Activated CD4-positive, alpha-beta T cell treated with anti-CD3 and anti-CD28 coated beads, Interleukin-2, amount 50 U/mL, for 48 hours (primary cell): ENCODE measurements at places on chromosomes 3 and 15.

DNA sequence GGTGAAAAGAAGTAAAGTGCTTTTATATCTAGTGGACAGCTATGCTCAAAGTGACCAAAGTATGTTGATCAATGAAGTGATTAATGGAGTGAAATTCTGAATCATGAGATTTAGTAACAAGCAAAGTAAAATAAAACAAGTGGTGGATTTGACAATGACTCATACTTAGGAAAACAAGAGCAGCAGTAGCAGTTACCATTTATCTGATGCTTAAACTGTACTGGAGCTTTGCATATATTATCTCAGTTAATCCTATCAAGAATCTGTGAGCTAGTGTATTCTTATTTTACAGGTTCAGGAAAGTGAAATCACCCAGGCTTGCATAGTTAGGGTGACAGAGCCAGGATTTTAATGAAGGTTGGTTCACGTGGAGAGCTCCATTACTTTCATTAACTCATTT, 50.6 kb upstream of the SPATA16 start:
- DNase-seq = no peak

DNA sequence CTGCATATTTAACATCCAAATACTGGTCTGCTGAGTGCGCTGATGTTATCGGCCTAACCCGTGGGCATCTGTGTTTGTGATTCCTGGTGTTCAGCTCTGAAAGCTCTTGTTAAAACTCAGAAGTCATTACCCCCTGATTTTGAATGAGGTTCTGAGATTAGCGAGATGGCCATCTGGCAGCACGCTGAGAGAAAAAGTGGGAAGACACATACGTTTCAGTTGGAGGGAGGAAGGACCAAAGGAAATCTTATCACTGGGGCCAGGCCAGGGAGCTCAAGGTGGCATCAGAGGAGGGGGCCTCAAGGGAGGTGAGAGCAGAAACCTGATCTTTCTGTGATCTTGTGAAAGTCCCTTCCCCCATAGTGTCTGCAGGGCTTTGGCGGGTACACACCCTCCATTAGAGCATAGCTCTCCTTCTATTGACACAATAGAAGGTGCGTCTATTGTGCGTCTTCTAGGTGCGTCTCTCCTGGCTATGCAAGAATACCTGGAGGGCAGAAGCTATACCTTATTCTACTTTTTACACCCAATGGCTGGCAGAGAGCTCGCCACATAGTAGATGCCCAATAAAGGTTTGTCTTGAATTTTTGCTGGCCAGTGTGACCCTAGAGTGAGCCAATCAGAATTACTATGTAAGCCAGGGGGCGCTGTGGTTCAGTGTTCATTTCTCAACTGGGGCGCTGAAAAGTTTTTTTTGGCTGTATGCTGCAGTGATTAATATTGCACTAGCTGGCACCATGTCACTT, 182.4 kb downstream of the SHQ1 start:
- DNase-seq = peak; percentile 64

GRCh38 chr3:112605285-112605684, 35.7 kb downstream of the CCDC80 start:
- no peak for DNase-seq

GRCh38 chr3:46435081-46435726, 28.1 kb downstream of the CCRL2 start:
- no peak for DNase-seq

DNA sequence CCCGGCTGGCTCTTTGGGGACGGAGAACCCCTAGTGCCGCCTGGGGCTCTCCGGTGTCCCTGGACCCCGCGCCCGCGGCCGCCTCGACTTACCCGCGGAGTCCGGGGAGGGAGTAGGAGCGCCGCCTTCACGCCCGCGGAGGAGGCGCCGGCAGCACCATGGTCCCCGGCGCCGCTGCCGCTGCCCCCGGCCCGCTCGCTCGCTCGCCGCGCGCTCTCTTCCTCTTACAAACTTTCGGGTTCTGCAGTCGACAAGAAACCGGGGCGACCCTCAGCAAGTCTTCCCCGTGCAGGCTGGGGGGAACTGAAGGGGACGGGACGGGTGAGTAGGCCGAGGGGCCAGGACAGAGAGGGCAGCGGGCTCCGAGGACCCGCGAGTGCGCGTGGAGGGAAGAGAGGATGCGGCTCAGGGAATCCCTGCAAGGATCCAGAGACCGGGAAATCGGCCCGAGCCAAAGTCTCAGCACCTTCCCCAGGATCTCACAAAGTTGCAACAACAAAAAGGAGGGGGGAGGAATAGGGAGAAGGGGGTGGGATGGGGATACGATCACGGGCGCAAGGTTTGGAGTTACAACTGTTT, 2.0 kb downstream of the FOXP1 start:
- DNase-seq = peak; percentile 37

DNA sequence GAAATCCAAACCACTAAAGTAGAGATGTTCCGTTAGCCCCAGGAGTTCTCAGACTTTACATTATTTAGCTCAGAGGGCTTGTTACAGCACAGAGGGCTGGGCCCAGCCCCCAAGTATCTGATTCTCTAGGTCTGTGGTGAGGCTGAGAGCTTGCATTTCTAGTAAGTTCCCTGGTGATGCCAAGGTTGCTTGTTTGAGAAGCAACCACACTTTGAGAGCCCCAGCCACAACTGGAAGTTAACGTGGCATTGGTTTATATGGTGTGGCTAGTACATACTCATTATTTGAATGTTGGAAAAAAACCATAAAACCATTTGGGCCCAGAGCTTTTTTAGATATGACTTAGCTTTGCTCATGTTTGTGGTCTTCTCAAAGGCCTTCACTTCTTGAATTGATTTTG, 35.9 kb downstream of the PRR23E start:
- DNase-seq = no peak

DNA sequence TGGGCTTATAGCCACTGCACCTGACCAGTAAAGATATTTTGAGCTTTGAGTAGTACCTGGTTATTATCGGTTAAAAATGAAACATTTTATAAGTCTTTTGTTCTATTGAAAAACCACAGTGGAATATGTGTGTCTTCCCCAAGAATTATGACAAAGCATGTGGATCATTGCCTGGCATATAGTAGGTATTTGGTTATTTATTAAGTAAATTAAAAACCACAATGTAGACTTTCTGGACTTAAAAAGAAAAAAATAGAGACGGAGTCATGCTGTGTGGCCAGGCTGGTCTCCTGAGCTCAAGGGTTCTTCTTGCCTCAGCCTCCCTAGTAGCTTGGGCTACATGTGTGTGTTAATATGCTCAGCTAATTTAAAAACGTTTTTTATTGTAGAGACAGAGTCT, 43.5 kb downstream of the UBE2E2 start:
- no peak for DNase-seq

DNA sequence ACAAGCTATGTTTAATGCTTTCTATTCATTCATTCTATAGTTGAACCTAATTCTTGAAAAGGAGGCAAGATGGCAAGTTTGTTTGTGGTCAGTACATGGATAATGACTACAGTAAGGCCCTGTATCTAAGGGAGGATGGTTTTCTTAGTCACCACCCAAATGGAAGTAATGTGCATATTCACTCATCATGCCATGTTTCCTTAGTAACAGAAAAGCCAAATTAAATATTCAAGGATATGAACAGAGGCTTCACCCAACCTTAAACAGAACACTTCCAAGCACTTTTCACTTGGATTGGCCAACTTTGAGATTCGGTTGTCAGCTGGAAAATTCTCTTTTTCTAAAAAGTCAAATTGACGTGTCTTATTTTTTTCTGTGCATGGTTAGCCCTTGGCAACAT, 805.3 kb upstream of the LMCD1 start:
- DNase-seq = no peak

- no peak for DNase-seq
Observed at GRCh38 chr15:95365511-95366107, 964.9 kb upstream of the NR2F2 start.

DNA sequence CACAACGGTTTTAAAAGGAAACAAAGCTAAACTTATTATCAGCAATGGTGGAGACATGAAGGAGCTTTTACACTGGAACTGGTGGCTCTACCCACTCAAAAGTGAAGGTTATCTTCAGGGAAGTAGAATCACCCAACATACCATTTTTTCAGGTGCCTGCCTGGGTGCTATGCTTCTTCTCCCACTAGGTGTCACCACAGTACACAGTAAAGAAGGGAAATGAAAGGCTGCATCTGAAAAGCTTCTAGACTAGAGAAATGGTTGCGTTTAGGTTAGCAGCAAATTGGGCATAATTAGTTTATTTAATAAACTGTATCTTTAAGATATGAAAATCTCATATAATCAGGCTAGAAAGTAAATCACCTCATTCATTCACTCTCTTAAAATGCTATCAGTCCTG, 47.0 kb upstream of the SELENOK start:
- DNase-seq = peak; percentile 15

DNA sequence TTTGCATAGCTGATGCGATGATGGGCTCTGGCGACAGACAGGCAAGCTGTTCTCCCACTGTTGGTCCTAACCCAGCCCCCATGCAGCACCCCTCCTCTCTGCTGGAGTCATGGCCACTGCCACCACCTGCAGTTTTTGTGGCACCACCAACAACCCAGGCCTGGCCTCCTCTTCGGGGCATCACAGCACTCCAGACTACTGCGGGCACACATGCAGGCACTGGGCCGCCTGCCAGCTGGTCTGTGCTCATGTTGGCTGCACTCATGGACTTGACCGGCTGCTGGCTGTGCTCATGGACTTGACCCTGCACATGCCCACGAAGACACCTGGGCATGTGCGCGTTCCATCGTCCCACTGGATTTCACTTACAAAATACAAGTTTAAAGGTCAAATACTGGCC, 130.9 kb upstream of the TMEM108 start:
- no peak for DNase-seq

- no peak for DNase-seq
Observed at GRCh38 chr15:87576486-87577176, 679.9 kb downstream of the NTRK3 start.

- no peak for DNase-seq
Observed at GRCh38 chr3:191119415-191120295, 79.4 kb upstream of the OSTN start.

- no peak for DNase-seq
Observed at GRCh38 chr3:131669600-131669999, 166.8 kb upstream of the MRPL3 start.

GRCh38 chr15:79172032-79172481, 81.5 kb upstream of the RASGRF1 start:
- DNase-seq = no peak

DNA sequence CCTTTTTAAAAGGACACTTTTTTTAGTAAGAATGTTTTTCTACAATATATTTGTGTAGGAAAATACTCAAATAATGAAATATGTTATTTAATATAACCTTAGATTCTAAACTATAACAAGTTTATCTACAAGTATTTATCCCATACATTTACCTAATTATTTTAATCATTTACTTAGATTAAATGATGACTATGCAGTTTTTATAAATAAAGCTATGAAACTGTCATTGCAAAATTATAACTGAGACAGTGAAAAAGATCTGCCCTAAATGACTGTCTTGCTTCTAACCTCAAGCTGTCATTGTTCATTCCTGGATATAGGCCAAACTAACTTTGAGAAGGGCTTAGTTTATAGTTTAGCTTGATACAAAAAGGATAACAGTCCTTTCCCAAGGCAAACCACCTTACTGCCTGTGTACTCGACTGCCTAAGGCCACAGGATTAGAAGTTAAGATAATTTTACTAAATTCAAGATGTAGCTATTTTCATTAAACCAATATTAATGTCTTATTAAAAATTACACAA, 84.1 kb downstream of the GLDN start:
- DNase-seq = no peak

- no peak for DNase-seq
Observed at GRCh38 chr3:76552653-76553052, 487.2 kb upstream of the ROBO2 start.

DNA sequence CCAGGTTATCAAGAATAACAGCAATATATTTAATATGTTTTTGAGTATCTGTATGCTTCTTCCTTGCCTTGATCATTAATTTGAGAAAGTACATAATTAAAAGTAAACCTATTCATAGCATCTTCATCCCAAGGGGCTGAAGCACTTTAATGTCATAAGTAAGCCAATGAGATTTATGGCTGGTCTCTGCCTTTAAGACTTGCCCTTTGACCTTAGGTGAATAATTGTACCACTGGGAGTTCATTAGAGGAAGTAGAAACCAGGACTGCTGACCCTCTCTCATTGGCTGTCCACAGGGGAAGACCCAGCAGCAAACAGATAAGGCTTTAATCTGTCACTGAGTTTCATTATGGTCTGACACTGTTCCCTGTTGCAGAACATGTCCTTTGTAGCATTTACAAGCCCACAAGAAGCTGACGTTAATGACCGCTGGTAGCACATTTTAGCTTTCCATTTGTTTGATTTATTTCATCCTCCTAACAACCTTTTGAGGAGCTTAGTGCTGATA, 16.3 kb upstream of the ERC2 start:
- DNase-seq = no peak

- no peak for DNase-seq
Observed at GRCh38 chr3:127706312-127706711, 33.6 kb downstream of the ABTB1 start.

DNA sequence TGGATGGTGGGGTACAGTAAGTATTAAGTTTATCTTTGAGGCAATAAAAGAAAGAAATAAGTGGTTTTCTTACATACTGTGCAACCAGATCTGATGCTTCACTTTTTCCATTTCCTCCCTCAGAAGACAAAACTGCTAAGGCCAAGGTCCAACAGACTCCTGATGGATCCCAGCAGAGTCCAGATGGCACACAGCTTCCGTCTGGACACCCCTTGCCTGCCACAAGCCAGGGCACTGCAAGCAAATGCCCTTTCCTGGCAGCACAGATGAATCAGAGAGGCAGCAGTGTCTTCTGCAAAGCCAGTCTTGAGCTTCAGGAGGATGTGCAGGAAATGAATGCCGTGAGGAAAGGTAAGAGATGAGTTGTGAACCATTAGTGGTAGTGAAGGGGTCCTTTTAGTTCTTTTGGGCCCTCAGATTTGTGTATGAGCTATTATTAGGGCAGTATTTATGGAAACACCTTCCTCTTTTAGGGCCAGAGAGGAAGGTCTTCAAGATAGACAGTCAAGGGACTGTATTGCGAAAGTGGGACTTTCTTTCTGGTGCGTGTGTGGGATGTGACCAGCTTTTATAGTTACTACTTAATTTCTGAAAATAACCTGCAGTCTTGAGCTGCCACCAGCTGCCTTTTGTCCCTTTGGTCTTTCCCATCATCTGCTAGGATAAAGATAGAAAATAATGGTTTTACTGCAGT, 4.6 kb downstream of the ALAS1 start:
- DNase-seq = no peak

- DNase-seq = no peak
Observed at GRCh38 chr15:41735046-41735445, 39.2 kb upstream of the MAPKBP1 start.

- no peak for DNase-seq
Observed at GRCh38 chr15:35281515-35281914, 196.4 kb upstream of the NANOGP8 start.

GRCh38 chr3:14969671-14970070, 22.3 kb downstream of the NR2C2 start:
- no peak for DNase-seq

DNA sequence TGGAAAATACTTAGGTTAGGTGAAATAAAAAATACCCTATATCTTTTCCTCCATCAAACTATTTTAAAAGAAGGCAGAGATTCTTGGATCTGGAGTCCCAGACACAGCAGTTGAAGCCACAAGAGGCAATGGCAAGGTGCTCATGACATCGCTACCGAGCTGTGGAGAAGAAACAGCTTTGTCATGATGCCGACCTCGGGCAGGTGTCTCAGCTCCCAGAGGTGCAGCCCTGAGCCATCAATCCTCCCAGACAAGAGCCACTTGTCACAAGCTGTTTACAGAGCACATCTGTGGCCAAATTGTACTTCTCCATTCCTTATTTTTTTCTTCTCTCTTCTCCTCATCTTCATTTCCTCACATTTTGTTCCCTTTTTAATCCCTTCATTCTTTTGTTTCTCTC, 50.8 kb downstream of the GPR176 start:
- no peak for DNase-seq

- no peak for DNase-seq
Observed at GRCh38 chr3:54760201-54760600, 167.7 kb downstream of the LRTM1 start.

- DNase-seq = no peak
Observed at GRCh38 chr15:75109021-75109735, 85.8 kb downstream of the PPCDC start.
